ENCODE measurements at places on chromosomes 11 and 22.
A peak's percentile ranks its signal among the peaks of the same experiment; 100 is the strongest.

GRCh38 chr11:131802440-131803115, 432.2 kb downstream of the NTM start:
- DNase-seq, result no peak

GRCh38 chr22:45704648-45705047, 33.0 kb downstream of the ATXN10 start:
- no peak for DNase-seq

DNA sequence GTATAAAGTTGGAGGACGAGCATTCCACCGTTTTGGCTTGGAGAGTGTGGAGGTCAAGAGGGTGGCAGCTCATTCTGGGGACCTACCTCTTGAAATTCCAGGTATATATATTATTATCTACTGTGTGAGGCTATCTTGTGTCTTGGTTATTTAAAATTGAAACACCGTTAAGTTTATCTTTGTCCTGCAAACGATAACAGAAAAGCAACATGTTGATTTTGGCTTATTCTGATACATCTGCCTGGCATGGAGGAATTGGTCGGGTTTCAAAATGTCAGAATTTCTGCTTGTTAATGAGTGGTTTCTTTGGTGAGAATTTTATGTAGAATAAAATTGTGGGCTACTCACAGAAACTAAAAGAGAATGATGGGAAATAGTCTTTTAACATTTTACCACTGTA, 54.4 kb downstream of the SVIP start:
- DNase-seq, result no peak

GRCh38 chr11:86511086-86511551, 136.4 kb downstream of the CCDC81 start:
- no peak for DNase-seq

DNA sequence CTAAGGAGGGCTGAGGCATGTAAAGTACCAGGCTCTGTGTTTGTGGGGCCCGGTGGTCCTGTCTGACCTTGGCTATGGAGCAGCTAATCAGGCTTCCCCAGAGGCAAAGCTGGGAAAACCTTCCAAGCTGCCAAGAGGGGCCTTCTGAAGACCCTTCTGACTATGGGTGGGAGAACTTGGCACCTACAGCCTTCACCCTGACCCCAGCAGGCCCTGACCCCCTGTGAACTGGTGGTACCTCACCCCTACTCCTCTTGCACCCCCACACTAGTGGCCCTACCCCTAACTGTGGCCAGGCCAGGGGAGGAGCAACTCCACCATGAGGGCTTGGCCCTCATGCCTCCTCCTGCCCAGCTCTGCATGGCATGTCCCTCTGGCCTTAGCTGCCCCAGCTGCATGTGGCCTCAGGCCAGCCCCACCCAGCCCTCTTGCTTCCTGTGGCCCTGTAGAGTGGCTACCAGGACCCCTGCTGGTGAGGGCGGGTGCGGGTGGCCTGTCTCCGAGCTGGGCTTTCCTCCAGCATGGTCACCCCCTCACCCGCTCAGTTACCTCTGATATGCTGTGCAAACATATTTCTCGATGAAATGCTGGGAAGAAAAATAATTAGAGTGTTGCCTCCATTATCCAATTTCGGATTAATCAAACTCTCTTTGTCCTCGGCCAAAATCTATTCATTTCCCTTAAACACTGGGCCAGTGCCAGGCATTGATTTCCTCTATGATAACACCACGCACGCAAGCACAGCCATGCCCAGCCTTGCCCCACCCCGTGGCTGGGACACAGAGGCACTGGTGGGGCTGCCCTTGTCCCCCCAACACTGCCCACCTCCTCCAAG, 7.5 kb downstream of the GNAZ start:
- DNase-seq, result no peak

DNA sequence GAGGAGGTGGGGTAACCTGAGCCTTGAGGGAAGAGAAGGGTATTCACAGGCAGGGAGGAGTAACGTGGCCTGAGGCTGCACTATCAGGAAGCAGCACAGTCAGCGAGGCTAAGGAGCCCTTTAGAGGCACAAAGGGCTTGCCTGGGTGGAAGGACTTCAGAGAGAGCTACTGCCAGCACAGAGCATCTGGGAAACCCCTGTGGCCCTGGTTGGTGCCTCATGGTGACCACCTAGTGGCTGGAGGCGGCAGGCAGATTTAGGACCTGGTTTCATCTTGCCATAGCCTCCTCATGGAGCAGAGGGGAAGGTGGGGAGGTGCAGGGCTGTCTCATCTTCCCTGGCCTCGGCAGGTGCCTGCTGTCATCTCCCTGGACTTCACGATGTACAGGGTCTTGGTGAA, 64.5 kb downstream of the MPPED1 start:
- no peak for DNase-seq

DNA sequence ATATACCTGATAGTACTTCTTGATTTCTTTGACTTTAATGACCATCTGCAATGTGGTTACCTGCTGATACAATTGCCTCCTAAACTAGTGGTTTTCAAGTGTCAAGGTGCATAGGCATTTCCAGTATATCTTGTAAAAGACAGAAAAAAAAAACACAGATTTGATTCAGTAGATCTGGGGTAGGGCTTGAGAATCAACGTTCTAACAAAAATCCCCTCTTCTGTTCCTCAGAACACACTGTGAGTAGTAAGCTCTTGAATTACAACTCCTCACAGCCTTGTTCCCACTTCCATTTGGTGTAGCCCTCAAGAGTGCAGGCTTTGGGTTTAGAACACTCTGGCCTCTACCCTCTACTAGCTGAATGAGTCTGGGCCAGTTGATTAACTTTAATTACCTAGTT, 78.0 kb upstream of the CTSC start:
- DNase-seq, result no peak

GRCh38 chr11:12291766-12292165, 85.6 kb upstream of the PARVA start:
- DNase-seq, result no peak

GRCh38 chr11:12842933-12843636, 166.0 kb upstream of the RASSF10 start:
- DNase-seq, result no peak

- DNase-seq, result peak; percentile 70
Measured at GRCh38 chr22:46577368-46578249, 40.2 kb upstream of the CELSR1 start.

Measured in activated CD4-positive, alpha-beta T cell treated with anti-CD3 and anti-CD28 coated beads, Interleukin-2, amount 10 ng/mL, durations not matched to agents 24 days and 14 days (primary cell).